ENCODE measurements at places on chromosomes 2 and 18. TPM values are rescaled to one million over a fixed set of nuclear protein-coding genes. Genes with fewer than 3 reads are reported as not detected.

DNA sequence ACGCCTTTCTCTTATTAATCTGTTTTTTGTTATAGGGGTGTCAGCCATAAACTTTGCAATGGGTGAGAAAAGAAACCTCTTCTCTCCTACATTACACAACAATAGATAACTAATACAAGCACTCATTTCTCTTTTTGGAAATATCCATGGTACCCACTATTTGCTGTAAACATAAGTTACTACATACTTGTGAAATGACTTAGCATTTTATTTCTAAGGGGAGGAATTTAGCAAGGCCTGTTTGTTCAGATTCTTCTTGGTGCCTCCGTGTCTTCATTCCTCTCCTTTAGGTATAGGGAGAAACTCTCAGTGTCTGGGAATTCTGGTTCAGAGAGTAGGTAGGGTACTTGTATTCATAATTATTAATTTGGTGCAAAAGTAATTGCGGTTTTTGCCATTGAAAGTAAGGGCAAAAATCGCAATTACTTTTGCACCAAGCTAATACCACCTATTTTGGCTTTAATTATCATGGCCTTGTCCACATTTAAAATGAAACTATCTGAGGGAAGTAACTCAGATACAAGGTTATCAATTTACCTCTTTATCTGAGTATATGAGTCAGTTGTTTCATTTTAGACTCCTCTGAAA is 134.8 kb downstream of the MREG start:
- DNase-seq = no peak

DNA sequence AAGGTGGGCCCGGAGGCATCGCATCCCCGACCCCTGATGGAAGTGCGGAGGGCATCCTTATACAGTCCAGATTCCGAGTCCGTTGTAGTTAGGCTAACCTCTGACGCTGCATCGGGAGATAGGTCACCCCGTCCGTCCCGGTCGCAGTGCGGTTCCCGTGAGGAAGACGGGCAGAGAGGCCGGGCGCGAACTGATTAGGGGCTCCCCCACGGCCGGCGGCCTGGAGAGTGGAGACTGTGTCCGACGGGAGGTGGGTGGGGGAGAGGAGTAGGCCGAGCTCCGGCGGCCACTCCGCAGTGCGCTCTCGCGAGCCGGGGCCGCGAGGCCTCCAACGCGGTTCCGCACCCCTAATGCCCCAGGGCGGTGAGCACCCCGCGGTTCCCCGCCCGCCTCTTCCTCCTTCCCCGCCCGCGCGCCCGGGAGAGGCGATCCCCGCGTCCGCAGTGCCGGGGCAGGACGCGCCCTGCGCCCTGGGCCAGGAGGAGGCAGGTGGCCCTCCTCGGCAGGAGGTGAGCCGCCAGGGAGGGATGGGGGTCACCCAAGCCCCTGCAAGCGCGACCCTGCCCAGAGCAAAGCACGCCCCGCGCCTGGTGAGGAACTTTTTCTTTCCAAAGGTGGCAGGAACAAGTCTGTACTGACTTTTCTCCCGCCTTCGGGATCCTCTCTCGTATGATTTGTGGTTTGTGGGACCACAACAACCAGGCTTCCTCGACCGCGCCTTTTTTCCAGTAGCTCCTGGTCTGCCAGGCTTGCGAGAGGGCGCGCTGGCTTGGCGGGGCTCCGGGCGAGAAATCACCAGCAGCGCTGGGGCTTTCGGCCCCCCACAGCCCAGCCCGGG is 1.4 kb upstream of the SP5 start:
- DNase-seq = no peak

- no peak for DNase-seq
Observed at GRCh38 chr2:753123-753522, 75.9 kb upstream of the TMEM18 start.

- peak; percentile 89 for DNase-seq
Observed at GRCh38 chr2:98454500-98455235, 10.0 kb downstream of the INPP4A start.

DNA sequence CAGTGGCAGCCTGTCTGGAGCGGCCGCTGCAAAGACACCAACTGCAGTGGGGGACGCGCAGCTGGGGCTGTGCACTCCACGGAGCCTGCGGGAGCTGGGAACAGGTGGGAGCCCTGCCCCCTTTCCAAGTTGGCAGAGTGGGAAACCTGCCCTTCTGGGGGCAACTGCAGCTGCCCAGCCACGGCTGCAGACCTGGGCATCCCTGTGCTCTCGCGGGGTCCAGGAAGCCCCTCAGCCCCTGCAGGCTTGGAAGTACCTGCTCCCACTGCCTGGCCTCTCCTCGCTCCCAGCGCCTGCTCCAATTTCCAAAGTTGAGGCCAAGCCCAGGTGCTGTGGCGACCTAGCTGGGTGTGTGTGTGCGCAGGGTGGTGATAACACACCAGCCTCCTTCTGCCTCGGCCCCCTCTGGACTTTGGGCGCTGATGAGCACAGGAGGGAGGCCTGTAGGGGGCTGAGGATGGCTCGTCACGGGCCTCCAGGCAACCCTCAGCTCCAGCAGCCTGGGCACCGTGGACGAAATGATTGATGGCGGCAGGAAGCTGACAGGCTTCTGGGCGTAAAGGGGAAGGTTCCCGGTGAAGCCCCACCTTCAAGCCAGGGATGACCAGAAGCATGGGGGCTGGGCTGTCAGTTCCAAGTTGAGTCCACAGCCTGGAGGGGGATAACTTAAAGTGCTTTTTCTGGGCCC is 76.9 kb downstream of the PTPN4 start:
- DNase-seq = no peak

DNA sequence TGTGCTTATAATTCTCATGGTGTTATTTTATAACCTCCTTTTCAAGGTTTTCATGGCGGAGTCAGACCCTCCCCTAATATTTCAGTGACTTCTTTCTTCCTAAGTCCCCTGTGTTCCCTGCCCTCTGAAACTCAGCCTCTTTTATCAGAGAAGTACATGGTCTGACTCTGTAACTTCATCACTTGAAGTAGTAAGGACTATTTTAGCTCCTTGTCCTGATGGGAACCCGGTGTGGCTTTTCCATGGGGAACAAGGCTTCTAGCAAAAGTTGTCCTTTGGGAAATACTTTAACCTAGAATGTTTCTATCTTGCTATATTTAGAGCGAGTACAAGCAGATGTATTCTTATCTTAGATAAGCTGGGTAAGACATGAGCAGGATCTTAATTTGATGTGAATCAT is 117.5 kb downstream of the TRIB2 start:
- no peak for DNase-seq

- no peak for DNase-seq
Observed at GRCh38 chr2:121634354-121635307, 14.6 kb downstream of the CLASP1 start.

- no peak for DNase-seq
Observed at GRCh38 chr2:13745330-13745729, 887.2 kb upstream of the LRATD1 start.

DNA sequence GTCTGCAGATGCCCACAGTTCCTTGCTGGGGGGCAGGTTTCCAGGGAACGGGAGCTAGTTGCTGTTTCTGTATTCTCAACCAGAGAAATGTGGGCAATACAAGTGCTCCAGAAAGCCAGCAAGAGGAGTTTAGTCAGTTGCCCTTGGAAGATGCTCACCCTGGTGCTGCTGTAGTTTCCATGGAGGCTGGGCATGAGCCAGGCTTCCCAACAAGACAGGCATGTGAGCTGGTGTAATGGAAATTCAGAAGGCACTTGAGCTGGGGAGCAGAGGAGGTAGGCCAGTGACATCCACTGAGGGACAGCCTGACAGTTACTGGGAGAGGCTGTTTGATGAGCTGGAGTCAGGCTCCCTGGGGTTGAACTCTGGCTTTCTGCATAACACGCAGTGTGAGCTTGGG is 7.7 kb downstream of the HK2 start:
- DNase-seq = no peak

DNA sequence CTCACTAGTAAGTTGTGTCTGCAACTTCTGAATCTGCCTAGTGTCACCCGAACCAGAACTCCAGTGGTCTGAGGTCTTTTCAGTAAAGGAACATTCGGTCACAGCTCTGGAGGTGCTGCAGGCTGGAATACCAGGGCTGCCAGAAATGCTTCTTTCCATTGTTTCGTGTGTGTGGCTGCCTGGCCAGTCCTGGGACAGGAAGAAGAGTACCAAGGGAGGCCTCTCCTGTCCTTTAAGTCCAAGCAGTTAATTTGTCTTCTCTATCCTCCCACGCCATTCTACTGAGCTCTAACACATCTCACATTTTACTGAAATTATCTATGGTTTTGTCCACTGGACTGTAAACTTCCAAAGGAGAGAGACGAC is 196.0 kb downstream of the LNPK start:
- no peak for DNase-seq

DNA sequence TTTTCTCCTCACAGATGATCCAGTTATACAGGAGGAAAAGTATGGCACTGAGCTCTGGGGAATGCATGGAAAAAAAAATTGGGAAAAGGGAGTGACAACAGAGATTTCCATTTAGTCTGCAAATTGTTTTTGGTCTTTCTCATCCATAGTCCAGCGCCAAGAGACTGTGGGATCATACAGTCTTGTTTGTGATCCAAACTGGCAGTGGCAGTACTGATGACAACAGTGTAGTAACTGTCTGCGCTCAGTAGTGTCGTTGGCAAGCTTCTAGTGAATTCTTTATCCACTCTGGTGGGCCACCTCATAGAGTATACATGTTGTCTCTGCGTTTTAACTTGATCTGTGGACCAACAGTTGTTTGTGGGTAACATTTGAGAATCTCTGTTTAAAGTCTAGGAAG is 37.9 kb downstream of the GALNT1 start:
- no peak for DNase-seq

GRCh38 chr2:205768341-205768740 is 86.0 kb downstream of the NRP2 start:
- DNase-seq = no peak

GRCh38 chr2:53188851-53189510 is 578.6 kb upstream of the CHAC2 start:
- DNase-seq = no peak

DNA sequence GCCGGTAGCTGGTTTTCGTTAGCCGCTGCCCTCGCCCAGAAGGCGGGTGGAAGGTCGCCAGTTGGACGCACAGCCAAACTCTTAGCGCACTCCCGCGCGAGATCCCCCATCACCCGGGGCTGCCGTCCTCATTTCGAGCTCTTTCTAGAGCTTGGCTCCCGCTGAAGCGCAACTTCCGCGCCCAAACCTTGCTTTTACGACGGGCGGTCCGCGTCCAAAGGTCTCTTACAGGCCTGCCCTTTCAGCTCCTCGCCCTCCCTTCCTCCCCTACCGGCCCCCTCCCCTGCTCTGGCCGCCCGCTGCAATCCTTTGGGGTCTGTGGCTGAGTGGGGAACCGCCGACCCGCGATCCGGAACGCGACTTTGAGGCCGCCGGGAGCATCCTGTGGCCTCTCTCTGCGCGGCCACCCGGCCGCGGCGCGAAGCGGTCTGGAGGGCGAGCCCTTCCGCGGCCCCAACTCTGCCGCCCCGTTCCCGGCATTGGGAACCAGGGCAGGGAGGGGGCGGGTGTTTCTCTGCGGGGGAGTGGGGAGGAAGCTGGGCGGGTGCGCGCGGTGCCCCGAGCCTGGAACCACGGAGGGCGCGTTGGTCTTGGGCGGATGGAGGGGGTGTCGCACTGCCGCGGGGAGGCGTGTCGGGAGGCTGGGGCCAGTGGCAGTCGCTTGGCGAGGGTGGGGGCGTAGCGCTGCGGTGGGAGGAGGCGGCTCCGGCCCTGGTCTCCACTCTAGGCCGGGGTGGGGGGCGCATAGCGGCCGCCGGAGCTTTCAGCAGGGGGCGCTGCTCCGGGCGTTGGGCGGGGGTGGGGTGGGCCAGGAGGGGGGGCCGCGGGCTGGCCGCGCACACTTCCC is at the start of gene GDF7:
GDF7 (plus strand) TSS at position 841 of the 847 bp plus-strand sequence. CDS start 96 bp downstream, outside the sequence.
- DNase-seq = no peak

GRCh38 chr2:199596549-199596948 is 138.8 kb upstream of the SATB2 start:
- no peak for DNase-seq

GRCh38 chr2:69701100-69701945 is 40.6 kb upstream of the ANXA4 start:
- no peak for DNase-seq

DNA sequence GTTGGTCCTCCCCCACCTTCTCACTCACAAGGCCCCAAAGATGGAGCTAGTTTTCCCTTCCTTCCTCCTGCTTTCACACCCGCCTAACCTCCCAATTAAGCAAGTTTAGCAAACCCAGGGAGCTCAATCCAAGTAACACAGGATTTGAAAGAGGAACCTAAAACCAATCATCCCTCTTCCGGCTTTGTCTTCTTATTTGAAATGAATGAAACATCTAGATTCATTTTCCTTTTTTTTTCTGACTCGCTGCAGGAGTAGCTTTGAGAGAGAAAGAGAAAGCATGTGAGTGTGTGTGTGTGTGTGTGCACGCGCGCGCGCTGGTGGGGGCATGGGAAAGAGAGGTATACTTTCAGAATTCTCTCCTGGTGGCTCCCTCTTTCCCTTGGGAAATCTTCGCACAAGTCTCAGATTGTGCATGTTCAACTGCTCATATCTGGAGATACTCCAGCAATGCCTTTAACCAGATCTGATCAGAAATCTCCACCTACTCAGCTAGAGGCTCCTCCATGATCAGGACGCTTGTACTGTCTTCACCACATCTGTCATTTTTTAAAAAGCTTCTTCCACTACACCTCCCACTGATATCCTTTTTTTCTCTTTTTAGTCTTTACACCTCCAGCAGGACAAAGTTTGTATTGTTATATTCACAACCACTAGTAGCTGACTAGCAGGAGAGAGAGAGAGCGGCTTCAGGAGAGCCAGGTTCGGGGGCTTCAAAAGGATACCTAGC is 1.7 kb downstream of the SLC8A1 start:
- no peak for DNase-seq

DNA sequence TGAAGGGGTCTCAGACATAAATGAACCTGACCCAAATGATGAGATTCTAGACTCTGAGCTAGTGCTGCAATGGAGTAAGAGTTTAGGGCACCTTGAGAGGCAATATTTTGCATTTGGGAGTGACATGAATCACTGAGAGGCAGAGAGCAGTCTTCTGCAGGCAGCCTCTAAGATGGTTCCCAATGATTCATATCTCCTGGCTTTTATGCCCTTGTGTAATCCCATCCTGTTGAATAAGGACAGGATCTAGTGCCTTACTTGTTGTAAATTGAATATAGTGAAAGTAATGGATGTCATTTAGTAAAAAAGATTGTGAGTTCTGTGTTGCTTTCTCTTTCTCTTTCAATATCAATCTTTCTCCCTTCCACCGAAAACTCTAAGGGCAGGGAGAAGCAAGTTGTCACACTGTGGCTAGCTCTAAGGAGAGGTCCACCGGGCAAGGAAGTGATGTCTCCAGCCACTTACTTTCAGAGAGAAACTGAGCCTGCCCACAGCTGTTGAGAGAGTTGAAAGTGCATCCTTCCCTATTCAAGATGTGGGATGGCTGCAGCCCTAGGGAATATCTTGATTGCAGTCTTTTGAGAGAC is 144.7 kb downstream of the TRIB2 start:
- DNase-seq = no peak

TACR1 gene
- total RNA-seq = 1.2 TPM

RIT2 gene
- not detected for total RNA-seq

DCTN1 gene
- 181 TPM for total RNA-seq

ALPI gene
- not detected for total RNA-seq

APCDD1 gene
- total RNA-seq = 39.6 TPM
